ENCODE measurements at places on chromosomes 1 and 21.

DNA sequence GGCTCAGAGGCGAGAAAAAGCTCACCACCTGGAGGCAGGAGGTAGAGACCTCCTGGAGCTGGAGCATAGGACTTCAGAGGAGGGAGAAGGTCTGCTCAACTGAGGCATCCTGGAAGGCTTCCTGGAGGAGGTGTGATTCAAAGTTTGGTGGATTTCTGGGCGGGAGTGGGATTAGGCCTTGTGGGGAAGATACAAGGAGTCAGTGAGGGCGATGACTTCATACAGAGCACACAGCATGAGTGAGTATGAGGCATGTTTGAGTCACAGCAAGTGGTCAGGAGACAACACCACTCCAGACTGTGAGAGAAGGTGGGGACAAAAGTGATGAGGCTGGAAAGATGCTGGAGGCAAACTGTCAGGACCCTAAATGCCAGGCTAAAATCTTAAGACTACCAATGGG, 77.6 kb downstream of the MATN1 start:
- no peak for DNase-seq

GRCh38 chr1:161131523-161132409, 701 bp downstream of the DEDD start:
- no peak for DNase-seq

DNA sequence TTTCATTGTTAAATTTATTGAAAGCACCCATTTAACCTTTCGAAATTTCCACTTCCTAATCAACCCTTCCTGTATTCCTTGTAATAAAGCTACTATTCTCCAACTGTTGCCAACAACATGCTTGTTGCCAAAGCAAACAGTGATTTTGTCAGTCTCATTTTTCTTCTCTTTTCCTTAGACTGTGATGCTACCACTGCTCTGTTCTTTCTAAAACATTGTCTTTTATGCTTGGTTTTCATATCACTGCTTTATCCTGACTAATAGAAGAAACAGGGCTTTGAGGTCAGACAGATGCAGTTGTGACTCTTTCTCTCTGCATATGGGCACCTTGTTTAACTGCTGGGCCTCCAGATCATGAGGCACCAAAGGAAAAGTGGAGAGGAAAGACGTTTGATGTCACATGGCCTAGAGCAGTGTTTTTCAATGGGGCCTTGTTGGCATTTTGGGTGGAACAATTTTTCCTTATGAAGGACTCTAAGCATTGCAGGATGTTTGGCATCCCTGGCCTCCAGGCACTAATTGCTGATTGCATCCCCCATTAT, 56.1 kb downstream of the HMCN1 start:
- no peak for DNase-seq

GRCh38 chr1:58652651-58653184, 47.1 kb downstream of the MYSM1 start:
- peak; percentile 49 for DNase-seq

DNA sequence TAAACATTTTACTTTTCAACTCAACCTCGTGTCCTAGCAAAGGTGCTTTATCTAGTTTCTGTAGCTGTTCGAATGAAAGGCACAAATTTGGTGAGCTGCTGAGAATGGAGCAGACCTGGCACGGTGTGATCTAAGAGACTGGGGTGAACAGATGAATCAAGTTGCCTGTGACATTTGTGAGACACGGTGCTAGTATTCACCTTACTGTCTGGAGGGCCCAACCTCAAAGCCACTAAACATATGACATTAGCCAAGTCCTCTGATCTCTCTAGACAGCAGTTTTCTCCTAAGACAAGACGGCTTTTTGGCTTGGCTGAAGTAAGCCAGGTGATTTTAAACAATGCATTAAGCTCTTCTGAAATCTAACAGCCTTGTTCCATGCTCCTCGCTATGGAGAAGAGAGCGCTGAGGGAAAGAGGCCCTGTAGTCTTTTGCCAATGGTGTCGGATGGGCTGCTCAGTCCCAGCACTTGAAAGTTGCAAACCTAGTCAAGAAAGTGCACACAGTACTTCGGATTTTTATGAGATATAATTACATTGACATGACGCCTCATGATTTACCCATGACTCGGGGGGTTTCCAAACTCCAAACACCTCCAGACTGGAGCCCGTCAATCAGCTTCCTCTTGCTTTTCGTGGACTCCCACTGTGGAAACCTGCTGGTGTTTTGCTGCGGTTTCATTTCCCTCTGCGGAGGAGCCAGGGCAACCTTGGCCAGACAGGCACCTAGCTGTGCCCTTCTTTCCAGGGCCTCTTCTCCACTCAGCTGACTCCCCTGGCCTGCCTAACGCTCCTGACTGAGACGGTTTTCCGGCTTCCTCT, 794 bp upstream of the TOR3A start:
- peak; percentile 44 for DNase-seq

DNA sequence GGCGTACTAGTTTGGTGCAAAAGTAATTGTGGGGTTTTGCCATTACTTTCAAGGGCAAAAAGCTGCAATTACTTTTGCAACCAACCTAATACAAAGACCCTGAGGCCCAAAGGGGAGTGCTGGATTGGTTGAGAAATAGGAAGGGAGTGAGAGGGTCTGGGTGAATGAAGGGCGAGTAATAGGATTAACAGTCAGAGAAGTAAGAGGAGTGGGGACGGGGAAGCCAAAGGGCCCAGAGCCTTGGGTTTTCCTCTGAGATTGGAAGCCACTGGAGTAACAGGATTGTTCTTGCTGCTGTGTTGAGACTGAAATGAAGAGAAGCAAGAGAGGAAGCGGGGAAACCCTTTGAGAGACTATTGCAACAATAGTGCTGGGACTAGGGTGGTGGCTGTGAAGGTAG, 19.0 kb upstream of the PRELP start:
- DNase-seq, result no peak

GRCh38 chr1:108117945-108118902, 81.9 kb downstream of the SLC25A24 start:
- no peak for DNase-seq

DNA sequence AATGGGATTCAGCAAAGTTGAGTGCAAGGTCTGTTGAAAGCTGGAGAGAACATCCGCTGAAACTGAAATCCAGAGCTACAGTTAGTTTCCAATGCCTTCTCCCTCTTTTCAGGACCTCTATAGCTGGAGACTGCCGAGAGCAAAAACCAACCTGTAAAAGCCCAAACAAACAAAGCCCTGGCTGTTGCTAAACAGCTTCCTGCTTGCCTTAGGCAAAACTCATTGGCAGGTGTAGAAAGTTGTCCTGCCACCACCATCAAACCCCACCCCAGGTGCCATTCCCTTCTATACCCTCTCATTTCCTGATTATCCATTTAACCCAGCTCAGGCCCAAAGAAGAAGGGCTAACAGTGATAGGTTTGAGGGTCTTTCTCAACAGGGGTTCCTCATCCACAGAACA, 24.7 kb downstream of the SCYL3 start:
- DNase-seq, result no peak

DNA sequence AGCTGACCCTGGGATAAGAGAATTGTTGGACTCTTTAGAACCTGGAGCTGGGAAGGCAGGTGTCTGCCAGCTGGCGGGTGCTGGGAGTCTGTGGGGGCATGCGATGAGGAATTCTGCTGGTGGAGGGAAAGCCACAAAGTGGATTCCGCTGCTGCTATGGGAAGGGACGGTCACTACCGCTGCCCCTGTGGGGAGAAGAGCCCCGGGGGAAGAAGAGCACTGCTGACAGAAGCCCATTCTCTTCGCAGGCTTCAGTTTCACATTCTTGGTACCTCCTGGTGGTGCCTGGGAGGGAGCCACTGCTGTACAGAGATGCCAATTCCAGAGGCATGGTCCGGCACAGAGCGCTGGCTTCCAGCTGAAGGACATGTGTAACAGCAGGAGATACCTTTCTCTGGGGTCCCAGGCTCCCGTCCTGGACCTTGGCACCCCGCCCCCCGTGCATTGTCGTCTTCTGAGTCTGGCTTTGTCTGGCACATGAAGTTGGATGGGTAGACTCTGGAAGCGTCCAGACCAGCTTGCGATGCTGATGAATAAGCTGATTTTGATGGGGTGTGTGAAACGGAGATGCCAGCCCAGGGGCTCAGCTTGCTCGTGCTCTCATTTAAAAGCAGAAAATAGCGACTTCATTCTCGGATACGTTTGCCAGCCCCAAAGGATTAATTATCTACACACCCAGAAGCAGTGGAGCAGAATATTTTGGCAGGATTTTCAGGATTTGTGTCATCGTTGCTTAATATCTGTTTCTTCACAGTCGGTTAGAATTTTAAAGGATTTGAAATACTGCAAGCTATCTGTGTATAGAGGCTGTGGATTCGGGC, 13.2 kb downstream of the PDXK start:
- DNase-seq, result no peak

DNA sequence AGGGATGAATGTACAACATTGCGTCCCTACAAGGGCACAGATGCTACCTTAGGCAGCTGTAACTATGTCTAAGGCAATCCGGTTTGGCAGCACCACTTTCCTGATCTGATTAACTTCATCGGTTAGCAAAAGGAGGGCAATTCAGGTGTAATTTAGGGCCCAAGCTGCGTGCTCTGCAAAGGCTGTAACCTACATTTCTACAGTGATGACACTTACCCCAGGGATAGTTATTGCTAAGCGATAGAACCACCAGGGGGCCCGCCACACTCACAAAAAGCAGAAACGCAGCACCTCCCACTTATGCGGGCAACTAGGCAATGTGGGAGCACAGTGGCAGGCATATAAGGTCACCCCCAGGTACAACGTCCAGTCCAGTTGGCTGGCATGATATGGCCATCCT, 113.5 kb downstream of the GDAP2 start:
- no peak for DNase-seq

GRCh38 chr1:235157150-235157549, 3.9 kb downstream of the RBM34 start:
- no peak for DNase-seq

DNA sequence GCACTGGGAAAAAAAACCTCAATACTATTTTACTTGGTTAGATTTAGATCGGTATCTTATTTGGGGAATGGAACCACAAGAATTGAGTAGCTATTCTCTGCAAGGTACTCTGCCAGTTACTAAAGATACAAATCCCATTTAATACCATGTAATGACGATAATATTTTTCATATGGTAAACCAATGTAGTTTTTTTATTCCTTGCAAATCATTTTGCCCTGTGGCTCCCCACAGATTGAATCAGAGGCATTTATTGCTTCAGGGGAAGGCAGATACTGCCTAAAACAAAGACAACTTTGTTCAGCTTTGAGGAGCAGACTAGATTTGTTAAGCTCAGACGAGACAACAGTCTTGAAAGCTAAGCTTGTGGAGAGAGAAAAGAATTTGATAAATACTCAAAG, 226.7 kb upstream of the RUNX1 start:
- no peak for DNase-seq

GRCh38 chr1:70441392-70442035, 30.4 kb downstream of the CTH start:
- no peak for DNase-seq

- peak; percentile 56 for DNase-seq
Measured at GRCh38 chr1:41812051-41812450, 106.7 kb downstream of the HIVEP3 start.

DNA sequence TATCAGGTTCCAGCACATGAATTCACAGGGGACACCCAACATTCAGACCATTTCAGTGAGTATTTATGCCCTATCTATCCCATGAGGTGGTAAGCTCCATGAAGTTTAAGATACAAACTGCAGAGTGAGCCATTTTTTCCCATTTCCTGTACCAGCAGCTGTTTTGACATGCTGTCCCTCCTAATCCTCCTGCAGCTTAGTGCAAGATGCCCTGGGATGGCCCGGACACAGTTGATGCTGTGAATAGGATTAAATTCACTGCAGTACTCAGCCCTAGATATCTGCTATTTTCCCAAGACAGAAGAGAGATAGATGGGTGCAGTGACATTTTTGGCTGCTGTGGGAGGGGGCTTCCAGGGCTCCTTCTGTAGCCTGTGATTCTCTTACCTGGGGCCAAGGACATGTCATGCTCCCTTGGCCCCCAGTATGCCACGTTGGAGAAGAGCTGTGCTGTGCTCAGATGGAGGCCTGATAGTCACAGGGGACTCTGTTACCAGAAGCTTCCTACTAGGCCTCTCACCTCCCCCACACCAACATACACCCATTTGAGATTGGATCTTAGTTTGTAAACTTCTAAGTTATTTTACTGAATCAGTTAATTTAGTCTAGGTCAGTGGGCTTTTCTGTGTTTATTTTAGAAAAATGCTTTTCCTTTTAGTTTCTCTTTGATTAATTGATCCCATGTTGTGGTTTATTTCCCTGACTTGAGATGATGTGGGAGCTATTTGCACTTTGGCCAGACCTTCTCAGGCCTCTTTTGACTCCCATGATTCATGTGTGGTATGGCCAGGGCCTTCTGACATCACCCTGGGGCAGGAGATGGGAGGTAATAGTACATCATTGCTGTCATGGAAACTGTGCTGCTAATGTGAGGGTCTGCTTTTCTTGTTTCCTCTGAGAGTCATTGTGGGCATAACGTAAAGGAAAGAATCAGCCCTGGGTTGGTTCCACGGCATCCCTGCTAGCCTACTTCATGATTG, 92.6 kb downstream of the ST3GAL3 start:
- DNase-seq, result no peak

DNA sequence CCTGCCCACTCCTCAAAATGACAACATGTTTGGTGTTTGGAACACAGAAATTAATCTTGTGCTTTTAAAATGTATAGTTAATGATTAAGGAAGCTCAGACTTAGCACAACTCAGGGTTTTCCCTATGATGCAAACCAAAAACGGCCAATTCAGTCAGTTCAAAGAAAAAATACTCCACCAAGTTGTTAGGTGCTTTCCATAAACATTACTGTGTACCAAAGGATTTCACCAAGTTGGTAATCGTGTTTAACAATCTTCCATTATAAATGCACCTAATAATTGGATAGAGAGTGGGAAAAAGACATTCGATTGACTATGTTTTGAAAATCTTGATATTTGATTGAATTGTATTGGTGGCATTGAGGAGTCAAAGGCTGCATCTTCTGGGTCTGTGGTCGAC, 33.3 kb upstream of the DUSP10 start:
- DNase-seq, result no peak

GRCh38 chr1:238777551-238777950, 608.8 kb upstream of the CHRM3 start:
- DNase-seq, result no peak

- no peak for DNase-seq
Measured at GRCh38 chr1:82646888-82647287, 846.2 kb downstream of the ADGRL2 start.

- no peak for DNase-seq
Measured at GRCh38 chr1:194252199-194252598, 1065.8 kb upstream of the B3GALT2 start.

- DNase-seq, result no peak
Measured at GRCh38 chr1:42170779-42171621, 6.5 kb upstream of the GUCA2A start.

DNA sequence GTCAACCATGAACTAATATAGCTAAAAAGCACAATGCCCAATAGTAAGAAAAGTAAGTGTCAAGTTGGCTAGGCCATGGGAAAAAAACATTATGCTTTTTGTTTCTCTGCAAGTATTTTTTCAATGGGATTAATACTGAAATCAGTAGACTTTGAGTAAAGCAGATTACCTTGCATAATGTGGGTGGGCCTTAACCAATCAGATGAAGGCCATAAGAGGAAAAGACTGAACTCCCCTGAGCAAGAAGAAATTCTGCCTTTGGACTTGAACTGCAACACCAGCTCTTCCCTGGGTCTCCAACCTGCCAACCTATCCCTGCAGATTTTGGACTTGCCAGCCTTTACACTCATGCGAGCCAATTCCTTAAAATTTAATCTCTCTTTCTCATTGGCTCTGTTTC, 6.4 kb upstream of the RSPO1 start:
- no peak for DNase-seq

GRCh38 chr1:179141592-179142251, 59.9 kb downstream of the TOR3A start:
- DNase-seq, result peak; percentile 58

- no peak for DNase-seq
Measured at GRCh38 chr1:226360106-226360746, 47.7 kb downstream of the PARP1 start.

GRCh38 chr1:198530953-198531352, 9.5 kb downstream of the ATP6V1G3 start:
- no peak for DNase-seq

All from activated naive CD4-positive, alpha-beta T cell treated with Interleukin-2 at 50 U/mL for 16 hours (primary cell).